ENCODE measurements at places on chromosomes 4 and X. TPM values are rescaled to one million over a fixed set of nuclear protein-coding genes. Genes with fewer than 3 reads are reported as not detected.

DNA sequence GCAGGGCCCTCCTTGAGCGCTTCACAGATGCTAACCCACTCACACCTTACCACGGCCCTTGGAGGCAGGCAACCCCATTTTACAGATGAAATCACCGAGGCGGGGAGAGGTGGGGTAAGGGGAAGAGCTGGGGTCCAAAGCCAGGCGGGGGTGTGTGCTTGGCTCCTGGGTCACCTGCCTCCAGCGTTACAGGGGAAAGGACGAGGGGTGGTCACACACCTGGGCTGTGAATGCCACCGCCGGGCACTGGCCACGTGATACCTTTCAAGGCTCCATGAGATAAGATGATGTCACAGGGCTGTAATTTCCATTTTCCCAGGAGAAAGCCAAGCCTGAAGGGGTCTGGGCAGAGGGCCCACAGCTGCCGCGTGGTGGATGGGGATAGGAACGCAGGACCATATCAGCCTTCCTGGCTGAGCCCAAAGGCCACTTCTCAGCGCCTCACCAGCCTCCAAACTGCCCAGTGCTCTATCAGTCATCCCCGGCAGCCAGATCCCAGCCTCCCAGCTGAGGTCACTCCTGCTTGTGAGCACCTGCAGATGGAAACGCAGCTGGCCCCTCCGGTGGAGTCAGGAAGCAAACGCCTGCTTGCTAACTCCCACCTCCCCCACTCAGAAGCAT, 62.4 kb upstream of the CRMP1 start:
- no peak for DNase-seq

The CT55 gene
- total RNA-seq = not detected

The IGSF1 gene
- 0.48 TPM for total RNA-seq

The ZRSR2 gene
- total RNA-seq = 7.2 TPM

Measured in PC-9 (cell line).